SW480 (cell line): ENCODE measurements at places on chromosomes 12 and 14.

DNA sequence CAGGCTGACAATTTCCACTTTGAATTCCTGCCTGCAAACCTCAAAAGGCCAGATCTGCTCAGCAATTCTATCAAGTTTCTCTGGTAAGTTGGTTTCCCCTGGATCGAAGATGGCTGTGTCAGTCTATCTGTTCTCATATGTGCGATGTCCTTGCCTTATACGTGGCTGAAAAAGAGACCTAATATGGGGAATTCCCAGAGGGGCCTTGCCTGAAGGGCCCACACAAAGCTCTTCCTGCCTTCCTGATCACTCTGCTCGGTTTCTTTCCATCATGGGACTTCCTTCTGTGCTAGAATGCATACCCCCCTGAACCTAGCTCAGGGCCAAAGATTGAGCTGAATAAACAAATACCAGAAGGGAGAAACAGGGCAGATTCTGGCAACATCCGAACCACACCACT, 13.2 kb downstream of the TCL1B start:
- no peak for DNase-seq

GRCh38 chr12:116982791-116983411, 72.2 kb downstream of the FBXW8 start:
- DNase-seq, result no peak

DNA sequence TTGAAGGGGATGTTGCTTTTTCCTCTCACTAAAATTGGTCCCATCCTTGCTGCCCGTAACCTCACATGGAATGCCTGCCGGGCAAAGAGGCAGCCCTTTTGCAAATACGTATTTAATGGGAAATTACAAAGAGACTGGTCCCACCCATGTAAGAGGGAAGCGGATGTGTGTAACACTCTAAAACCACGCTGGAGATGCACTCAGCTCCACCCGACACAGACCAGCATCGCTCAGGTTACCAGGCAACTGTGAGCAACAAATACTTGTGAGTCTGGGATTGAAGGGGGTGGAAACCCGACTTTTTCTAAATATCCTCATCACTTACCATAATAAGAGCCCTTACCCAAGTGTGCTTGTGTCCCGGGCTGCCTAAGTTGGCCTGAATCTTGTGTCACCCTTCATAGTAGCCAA, 47.7 kb downstream of the ELK3 start:
- DNase-seq, result no peak

DNA sequence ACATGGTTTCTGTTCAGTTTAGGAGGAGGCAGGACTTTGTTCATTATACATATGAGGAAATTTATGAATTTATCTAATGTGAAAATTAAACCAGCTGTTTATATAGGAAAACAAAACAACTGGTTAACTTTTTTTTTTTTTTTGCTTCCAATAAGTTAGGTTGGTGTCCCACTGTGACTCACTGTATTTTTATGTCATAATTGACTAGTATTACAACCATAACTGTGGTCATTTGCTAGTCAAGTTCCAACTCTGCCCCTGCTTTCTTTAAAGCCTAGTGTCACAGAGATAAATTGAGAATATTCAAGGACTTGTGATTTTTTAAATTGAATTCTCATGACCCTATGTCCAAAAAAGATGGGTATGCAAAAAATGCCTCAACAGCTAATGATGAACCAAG, 227.7 kb downstream of the BCAT1 start:
- no peak for DNase-seq

DNA sequence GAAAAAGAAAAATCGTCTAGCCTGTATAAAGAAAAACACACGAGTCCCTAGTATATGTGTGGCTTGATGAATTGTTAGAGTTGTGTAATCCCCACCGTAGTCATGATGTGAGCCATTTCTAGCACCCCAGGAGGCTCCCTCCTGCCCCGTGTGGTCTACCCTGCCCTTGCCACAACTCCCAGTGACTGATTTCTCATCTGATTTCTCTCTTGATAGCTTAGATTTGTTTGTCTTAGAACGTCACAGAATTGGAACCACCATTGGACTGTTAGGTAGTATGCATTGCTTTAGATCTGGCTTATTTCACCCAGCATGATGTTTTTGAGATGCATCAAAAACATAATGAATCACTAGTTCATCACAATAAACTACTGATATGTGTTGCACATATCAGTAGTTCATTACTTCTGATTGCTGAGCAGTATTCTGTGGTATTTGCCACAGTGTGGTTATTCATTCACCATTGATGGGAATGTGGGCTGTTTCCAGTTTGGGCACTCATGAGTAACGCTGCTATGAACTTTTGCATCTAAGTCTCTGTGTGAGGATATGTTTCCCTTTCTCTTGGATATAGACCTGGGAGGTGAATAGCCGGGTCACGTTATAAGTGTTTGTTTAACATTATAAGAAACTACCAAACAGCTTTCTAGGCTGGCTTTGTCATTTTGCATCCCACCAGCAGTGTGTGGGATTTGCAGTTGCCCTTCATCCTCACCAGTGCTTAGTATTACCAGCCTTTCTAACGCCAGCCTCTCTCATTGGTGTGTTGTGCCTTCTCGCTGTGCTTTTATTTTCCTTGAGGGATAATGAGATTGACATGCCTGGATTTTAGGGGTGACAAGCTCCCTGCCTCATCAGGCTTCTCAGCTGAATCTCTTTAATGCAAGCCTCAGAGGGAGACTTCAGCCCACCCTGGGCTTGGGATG, 31.9 kb upstream of the NCOR2 start:
- no peak for DNase-seq
